ENCODE measurements at places on chromosomes 4 and X.
A peak's percentile ranks its signal among the peaks of the same experiment; 100 is the strongest.

- peak; percentile 33 for DNase-seq
These were observed 2.4 kb upstream of the BCORL1 start for GRCh38 chrX:129980001-129980401.

DNA sequence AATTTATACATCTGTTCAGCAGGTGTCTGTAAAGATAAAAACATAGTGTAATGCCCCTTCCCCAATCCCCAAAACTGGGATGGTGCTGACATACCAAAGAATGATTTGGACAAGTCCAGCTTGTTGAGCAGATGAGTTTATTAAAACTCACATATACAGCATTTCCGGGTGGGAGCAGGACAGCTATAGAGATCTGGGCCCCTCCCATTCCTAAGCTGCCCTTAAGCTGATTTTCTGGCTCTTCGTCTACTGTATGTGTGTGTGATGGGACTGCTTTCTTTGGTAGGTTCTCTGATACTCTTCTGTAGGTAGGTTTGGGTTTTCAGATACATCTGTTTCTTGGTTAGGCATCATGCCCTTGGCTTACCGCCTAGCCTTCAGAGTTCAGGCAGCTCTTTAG, 703.7 kb upstream of the PCDH10 start:
- no peak for DNase-seq

DNA sequence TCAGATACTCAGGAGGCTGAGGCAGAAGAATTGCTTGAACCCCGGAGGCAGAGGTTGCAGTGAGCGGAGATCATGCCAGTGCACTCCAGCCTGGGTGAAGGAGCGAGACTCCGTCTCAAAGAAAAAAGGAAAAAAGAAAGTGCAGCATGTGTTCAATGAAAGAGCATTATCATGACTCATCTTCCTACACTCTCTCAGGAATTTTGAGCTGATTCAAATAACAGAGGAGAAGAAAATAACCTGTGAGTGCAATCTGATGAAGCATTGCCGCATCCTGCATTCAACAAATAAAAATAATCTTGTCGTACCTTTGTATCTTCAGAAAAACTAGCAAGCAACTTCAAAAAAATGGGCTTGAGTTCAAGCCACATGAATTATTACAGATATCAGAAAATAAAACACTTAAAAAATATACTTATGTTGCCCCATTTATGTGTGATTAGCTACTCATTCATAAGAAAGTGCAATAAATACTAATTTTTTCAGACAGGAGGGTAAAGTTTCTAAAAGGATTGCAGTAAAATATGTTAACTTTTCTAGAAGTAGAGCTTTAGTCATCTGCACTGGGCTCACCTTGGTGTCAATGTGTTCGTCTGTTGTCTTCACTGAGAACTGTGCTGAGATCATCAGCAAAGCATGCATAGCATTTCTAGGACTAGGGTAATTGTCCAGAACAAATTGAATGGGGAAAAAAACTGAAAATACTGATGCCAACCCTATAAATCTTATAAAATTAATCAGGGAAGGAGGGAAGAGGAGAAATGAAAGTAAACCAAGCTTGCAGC, 90.4 kb upstream of the VCX3B start:
- DNase-seq = no peak

- DNase-seq = no peak
These were observed 17.4 kb downstream of the CETN2 start for GRCh38 chrX:152813206-152813605.

- DNase-seq = no peak
These were observed 117.0 kb downstream of the DCK start for GRCh38 chr4:71110499-71110898.

GRCh38 chr4:143641361-143641760, 59.1 kb downstream of the FREM3 start:
- DNase-seq = no peak

DNA sequence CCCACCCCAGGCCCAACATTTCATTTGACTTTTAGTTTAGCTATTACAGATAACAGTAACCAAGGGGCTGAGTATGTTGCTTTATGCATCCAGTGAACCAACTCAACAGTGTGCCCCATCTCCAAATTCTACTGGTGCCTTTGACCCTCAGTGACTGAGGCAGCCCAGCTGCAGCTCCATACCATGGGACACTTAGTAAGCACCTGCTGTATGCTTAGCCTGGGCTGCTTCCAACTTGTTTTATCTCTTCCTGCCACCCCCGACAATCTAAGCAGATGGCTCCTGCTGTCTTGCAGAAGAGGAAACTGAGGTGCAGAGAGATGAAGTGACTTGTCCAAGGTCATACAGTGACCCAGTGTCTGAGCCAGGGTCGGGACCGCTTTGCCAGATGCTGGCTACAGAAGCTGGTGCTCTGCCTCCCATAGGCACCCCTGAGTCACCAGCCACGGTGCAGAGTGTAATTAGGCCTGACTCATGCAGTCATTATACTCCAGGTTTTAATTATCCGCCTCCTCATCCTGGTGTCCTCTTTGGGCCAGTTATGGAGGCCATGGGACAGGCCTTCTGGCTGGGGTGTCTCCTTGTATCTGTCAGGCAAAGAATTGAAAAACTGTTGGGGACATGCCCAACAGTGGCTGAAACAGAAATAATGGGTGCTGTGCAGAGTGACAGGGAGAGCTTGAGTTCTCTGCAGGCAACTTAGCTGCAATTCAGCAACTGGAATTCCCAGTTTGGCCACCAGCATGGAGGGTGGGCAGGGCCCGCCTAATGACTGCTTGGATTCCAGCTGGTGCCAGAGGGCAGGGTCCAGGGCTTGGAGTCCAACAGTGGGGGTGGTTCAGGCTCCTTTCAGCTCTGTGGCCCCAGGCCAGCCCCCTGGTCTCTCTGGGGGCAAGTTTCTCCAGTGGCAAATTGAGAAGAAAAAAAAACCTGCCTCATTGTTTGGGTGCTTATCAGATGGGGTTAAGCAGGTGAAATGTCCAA, 8.2 kb upstream of the GPR78 start:
- DNase-seq = no peak

DNA sequence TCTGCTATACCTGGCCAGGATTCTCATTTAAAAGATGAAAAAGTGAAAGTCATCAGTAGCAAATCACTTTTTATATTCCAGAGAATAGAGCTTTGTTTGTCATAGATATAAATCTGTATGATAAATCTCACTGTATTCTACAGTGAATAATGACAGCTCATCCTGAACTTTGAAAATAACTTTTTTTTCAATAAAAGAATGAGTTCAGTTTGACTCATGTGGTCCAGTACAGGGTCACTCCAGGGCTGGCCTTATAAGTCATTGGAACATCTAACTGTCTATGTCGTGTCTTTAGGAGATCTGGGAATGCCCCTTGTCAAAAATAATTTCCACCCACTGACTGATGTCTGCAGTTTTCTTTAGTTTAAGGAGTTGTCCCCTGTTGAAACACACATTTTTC, 18.5 kb upstream of the CXCL8 start:
- DNase-seq = no peak

DNA sequence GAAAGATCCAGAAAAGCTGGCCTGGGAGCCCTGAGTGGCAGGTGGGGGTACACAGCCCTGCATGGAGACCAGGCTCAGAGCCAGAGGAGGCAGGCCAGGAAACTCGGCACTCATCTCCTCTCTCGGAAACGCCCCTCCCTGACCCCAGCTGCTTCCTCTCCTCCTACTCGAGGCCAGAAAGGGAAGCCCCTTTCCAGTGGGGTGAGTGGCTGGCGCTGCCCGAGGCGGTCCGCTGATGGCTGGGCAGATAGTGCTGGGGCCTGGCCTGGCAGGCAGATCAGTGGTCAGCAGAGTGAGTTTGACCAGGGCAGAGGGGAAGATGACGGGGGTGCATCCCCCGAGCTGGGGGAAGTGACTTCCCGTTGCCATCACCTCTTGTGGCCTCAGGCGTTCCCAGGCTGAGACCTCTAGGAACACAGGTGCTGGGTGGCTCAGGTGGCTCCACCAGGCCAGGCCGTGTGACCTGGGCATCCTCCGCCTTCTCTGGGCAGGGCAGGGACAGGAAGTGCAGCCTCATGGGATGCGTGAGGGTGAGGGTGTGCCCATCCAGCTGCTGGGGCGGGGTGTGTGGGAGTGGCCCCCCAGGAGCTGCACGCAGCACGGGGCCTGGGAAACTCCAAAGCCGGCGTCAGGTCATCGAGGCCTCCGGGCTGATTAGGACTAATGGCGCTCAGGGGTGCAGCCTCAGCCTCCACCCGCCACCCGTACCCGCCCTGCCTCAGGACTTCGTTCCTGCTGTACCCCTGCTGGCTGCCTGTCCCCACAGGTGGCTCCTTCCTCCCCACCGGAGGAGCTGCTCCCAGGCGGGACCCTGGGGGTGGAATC, 5.7 kb downstream of the SH3BP2 start:
- DNase-seq = peak; percentile 66

- peak; percentile 27 for DNase-seq
These were observed 2.2 kb downstream of the ATP8A1 start for GRCh38 chr4:42654631-42655268.

DNA sequence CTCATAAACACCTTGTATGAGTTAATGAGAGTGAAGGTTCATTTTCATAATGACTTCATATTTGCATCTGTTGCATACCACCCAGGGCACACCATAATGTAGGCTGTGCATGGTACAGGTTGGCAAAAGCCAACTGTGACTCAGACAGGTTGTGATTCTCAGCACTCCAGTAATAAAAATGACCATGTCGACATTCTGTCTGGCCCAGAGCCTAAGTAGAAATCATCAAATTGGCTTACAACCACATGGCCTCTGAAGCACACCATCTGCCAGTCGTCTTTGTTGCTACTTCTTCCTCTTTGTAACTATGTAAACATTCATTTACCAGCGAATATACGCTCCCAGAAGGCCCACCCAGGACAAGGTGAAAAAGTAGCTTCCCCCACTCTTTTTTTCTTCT, 459.5 kb downstream of the GASK1B start:
- no peak for DNase-seq

DNA sequence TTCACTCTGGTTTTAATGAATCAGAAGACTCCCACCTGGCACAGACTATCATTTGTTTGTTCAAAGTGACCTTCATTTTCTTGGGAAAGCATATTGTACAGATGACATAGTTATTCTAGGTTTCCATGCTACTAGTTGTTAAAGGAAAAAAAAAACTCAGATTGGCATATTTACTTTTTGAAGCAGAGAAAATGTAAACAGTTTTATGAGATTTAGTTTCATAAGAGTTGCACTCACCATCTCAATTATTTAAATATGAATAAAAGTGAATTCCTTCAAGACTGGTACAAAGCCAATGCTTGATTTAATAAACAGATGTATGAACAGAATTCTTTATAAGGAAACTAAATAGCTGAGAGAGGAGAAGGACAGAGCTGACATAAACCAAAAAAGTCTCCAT, 280.3 kb upstream of the UGT8 start:
- no peak for DNase-seq

DNA sequence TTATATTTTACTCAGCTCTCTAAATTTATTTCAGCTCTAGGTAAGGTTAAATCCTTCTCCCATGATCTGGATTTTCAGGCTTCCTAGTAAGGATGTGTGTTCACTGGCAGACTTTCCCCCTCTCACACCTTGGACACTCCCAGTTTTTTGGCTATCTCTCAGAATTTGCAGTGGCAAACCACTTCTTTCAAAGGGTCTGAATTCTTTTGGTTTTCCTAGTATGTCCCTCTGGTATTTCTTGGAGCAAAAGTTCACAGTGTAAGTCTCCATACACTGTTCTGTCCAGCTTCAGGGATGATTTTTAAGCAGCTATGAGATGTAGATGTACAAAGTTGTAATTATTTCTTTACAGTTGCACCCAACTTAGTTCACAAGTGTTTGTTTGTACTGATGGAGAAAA, 653.8 kb upstream of the GALNT7 start:
- no peak for DNase-seq

GRCh38 chr4:1602655-1603412, 81.3 kb downstream of the FAM53A start:
- no peak for DNase-seq

DNA sequence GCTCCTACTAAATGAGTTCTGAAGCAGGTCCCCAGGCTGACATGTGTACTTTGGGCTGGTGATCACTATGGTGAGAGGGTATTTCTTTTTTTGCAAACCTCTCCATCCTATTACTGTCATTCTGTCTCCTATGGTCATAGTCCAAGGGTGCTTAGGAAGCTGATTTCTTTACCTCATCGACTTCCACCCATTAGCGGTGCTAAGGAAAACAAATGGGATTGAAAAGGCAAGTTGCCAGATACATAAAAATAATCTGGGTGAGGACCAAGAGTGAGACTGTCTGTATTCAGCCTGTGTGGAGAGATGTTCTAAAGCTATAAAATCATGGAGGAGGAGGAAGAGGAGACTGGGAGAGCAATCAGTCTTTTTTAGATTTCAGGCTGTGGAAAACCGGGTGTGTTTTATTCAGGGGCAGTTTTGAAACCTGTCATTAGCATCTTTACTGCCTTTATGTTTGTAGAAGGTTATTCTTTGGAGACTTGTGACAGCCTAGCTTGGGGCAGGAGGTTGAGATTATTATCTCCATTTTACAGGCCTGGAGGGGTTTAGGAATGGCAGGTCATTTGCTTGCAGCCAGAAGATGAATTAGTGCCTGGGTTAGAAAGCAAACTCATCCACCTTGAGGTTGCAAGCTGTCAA, 1.9 kb downstream of the TMEM164 start:
- no peak for DNase-seq

DNA sequence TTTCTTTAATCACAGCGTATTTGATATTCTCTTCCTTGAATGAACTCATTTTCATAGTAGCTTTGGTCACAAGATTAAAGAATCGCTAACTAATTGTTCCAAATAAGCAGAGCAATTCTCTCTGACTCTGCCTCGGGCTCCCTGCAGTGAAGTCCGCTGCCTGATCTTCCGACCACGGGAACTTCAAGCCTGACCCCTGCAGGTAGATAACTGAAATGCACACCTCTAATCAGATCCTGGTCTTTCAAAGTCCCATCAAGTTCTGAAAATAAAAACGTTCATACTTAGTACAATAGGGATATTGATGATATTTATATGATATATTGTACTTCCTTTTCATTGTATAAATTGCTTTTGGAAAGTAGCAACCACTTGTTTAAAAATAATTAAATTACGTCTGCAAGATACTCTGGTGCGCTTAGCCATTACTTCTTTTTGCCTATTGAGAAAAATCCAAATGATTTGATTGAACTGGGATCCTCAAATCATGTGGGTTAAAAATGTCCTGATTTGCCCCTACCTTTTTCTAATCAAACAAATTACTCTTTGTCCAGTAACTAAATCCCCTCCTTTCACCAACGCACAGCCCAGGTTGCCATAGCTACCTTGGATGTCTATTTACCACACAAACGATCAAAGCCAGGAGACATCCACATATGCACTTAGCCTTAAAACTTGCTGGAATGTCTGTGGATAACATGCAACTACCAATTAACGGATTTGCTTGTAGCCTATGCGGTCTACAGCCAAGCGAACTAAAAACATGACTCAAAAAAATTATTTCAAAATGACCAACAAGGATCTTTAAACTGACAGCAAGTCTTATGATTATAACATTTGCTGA, 4.2 kb downstream of the MID1 start:
- peak; percentile 25 for DNase-seq

DNA sequence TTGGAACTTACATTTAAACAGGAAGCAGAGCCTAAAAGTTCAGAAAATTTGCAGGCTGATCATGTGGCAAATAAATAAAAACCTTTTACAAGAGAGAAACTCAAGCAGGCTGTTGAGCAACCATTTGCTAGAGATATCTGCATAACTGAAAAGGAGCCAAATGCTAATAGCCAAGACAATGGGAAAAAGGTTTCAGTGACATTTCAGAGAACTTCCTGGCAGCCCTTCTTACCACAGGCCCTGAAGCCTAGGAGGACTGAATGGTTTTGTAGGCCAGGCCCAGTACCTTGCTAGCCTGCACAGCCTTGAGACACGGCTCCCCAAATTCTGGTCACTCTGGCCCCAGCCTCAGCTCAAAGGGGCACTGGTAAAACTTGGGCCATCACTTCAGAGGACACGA, 945.1 kb downstream of the ADGRL3 start:
- DNase-seq = no peak

Data from activated CD4-positive, alpha-beta T cell treated with anti-CD3 and anti-CD28 coated beads for 48 hours (primary cell).